ENCODE measurements at places on chromosomes 7 and 10.

GRCh38 chr7:105046414-105046813 lies 32.4 kb downstream of the KMT2E start:
- DNase-seq = no peak

DNA sequence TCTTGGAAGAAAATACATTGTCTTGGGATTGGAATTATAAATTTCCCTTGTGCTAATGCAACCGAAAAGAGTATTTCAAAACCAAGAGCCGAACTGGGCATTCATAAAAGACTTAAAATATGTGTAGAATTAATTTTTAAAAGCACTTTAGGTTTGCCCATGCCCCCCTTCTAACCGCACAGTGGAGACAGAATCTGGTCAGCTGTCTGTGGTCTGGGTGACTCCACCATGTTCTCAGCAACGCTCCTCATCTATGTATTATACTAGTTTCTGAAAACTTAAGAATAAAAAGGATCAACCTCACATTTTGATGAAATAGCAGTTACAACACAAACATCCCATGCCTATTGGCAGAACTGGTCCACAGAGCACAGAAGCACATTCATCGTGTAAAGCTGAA lies 192.6 kb upstream of the C7orf33 start:
- no peak for DNase-seq

- no peak for DNase-seq
These were observed 27.6 kb downstream of the EZH2 start for GRCh38 chr7:148856578-148856881.

DNA sequence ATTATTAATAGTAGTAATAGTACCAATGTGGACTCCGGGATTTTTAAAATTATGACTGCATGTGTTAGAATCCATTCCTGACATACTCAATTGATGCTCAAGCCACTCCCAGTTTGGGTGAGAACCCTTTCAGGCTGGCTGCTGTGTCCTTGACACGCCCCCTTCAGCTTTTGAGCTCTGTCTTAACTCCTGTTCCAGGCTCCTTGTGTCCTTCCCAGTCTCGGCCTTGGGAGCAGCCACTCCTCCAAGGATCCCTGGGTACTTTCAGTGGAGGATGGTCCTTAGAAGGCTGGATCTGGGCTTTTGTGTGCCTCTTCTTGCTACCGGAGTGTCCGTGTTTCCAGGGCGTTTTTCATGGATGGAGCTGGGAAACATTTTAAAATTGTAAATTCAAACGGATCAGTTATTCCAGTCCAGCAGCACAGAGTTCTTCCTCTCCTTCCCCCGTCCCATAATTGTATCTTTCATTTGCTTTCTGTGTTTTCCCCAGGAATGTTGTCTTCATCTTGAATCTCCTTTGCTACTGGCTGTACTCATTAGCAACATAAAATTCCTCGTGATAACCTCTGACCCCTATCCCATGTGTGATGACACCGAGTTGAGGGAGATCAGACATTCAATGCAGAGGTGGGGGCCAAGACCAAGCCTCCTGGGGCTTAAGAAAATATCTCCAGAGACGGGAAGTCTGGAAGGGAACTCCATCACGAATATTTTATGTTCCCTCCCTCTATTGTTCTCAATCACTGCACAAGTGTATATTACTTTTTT lies 40.0 kb upstream of the PFKFB3 start:
- DNase-seq = no peak

GRCh38 chr10:44618910-44619309 lies 234.0 kb upstream of the CXCL12 start:
- no peak for DNase-seq

DNA sequence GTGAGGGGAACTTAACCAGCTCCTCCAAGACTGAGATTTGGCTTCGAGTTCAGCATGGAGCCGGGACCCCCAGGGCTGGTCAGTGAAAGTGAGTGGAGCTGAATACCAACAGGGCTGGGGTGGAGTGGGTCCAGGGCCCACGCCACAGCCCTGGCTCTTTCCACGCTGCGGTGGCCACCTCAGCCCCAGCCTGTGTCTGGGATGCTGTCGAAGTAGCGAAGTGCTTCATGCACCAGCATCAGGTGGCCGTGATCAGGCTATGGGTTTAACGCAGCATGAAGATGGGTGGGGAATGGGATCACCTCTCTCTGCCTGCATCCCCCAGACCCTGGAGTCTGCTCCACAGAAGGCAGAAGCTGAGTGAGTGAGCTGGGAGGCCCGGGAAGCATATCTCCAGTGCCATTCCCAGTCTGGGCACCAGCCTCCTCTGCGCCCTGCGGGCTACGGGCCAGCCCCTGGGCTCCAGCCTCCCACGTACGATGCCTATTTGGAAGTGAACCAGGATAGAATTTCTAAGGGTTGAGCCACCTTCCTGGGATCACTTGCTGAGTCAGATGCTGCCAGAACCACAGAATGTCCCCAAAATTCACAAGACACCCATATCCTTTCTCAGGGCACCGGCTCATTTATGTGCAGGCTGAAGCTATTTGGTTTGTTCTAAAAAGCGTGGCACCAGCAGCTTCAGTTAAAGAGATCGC lies 131.1 kb upstream of the CHST15 start:
- DNase-seq = no peak

DNA sequence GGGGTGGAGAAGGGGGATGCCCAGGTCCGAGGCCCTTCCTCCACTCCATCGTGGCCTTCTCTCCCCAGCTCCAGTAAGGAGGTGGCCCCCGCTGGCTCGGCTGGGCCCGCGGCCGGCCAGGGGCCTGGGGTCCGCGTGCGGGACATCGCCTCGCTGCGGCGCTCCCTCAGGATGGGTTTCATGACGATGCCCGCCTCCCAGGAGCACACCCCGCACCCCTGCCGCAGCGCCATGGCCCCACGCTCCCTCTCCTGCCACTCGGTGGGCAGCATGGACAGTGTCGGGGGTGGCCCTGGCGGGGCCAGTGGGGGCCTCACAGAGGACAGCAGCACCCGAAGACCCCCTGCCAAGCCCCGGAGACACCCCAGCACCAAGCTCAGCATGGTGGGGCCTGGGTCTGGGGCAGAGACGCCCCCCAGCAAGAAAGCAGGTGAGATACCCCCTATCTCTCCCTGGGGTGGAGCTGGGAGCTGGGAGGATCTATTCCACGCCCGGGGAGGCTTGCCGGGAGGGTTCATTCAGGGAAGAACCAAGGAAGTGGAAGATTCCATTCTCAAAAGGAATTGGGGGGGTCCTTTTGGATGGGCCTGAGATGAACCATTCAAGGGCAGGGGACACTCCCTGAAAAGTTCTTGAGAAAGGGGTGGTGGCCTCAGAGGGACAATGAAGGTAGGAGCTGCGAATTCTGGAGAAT lies 3.2 kb downstream of the NYAP1 start:
- no peak for DNase-seq

GRCh38 chr10:69434926-69435325 lies 16.3 kb upstream of the TSPAN15 start:
- DNase-seq = no peak

DNA sequence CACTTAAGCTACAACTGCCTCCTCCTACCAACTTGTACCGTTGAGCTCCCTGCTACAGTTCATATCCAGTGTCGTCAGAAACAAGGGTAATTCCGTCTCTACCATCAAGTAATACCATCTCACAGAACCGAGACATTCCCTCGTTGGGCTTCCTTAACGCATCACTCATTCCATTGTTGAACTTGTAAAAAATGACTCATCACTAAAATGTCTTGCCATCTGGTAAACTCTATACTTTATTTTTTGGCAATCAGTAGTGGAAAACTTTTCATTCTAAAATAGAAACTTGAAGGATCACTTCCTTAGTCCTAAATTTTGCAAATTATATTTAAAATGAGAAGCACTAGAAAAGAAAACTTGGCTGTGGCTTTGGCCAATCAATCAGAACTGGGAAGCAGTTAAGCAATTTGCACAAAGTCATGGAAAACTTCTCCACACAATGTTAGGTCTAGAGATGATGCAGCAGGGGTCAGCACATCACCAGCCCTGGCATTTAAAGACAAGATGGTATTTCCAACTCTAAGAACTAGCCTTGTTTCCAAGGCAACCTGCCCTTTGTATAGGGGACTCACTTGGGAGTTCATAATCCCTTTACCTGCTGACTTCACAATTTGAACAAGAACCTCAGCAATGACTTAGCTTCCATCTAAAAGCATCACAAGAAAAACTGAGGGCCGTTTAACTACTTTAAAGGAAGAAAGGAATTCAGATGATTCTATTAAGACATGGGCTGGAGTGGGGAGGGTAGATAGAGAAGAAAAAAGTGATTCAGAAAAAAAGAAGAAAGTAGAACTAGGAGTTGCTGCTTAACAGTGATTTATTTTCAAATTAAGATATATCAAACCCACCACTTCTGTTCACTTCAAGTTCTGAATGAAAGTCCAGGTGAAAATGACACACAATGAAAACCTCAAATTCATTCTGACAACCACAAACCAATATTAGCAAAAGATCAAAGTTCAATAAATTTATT lies 288.1 kb downstream of the PARD3 start:
- no peak for DNase-seq

DNA sequence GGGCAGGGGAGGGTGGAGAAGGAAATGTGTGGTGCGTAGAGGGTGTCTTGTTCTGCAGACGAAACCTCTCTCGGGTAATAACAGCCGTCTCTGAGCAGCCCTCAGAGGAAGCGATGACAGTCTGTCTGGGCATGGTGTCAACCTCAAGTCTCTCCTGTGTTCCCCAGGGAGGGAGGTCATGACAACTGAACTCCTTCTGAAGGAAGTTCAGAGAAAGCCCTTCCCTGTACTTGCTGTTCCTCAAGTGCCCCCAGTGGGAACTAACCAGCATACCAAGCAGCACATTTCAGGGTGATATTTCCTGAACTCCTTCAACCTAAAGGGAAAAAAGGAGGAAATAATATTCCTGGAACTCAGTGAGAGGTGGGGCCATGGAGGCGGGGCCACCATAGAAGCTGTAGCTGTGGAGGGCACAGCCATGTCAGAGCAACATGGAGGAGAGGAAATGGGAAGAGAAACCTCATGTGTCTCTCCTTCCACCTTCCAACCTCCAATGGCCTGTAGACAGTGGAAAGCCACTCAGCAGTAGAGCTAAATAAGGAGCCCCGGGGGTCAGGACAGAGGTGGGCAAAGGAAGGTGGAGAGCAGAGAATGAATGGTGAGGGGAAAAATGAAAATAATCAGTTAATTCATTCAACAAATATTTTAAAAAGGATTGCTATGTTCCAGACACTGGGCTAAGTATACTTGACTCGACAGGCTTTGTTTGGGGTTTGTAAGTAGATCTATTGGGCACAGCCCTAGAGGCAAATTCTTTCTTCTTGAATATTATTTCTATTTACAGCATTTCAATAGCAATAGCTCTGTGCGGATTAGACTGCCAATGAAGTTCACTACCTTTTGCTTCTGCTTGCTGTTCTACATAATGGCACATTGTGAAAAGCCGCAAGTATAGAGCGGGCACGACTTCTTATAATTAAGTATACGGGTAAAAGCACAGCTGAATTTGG lies 61.0 kb upstream of the AOAH start:
- no peak for DNase-seq

- no peak for DNase-seq
These were observed 23.1 kb downstream of the MDFIC start for GRCh38 chr7:114944745-114945625.

DNA sequence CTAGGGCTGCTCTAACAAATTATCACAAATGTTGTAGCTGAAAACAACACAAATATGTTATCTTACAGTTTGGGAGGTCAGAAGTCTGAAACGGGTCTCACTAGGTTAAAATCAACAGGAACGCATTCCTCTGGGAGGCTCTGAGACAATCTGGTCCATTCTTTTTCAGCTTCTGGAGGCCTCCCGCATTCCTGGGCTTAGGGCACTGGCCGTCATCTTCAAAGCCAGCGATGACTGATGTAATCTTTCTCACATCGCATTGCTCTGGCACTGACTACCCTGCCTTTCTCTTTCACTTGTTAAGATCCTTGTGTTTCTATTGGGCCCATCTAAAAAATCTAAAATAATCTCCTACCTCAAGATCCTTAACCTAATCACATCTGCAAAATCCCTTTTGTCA lies 1071.5 kb upstream of the C7orf33 start:
- no peak for DNase-seq

DNA sequence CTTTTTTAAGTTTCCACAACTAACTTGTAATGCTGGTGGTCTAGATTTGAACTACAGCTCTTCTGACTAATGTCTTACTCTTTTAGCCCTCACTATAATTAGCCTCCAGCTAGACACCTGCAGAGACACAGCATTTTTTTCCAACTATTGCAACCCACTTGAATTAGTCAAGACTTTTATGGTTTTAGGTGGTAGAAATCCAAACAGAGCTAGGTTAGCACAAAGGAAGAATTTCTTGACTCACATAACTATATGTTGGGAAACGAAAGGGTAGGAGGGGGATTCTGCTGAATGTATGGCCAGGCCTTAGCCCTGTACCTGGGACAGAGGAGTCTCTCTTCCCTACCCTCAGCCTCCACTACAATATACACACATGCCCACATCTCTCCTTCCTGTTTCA lies 586.1 kb downstream of the INHBA start:
- DNase-seq = no peak

GRCh38 chr10:5987747-5988146 lies 10.4 kb upstream of the IL15RA start:
- no peak for DNase-seq

DNA sequence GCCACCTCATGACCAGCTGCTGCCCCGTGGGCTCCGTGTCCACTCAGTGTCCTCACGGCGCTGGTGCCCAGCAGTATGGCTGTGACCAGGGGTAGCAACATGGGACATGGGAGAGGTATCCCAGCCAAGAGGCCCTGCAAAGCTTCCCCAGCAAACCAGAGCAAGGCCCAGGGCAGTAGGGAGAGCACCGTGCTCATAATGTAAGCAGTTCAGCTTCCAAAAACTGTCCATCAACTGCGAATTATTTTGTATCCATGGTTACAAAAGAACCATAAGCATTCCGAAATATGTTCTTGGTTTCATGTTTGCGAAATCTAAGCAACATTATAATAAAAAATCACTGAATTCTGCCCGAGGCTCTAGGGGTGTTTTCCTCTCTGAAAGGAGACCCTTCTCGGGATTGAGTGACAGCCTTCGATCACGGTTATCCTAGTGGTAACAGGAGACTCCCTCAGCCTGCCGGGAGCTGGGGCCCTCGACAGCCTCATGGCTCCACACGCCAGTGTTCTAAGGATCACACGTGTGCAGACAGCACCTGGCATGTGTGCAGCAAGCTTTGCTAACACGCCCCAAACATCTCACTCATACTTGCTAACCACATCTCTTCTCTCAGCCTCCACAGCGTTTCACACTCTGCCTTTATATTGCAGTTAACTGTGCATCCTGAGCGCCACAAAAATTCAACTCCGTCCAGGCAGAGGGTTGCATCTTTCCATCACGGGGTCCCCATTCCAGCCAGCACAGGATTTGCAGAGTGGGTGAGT lies 117.6 kb downstream of the DIP2C start:
- DNase-seq = no peak

GRCh38 chr7:93310346-93310745 lies 78.2 kb downstream of the VPS50 start:
- no peak for DNase-seq

GRCh38 chr7:1236831-1237701 lies 4.4 kb downstream of the UNCX start:
- DNase-seq = no peak
